ENCODE measurements at places on chromosomes 7 and 10.

DNA sequence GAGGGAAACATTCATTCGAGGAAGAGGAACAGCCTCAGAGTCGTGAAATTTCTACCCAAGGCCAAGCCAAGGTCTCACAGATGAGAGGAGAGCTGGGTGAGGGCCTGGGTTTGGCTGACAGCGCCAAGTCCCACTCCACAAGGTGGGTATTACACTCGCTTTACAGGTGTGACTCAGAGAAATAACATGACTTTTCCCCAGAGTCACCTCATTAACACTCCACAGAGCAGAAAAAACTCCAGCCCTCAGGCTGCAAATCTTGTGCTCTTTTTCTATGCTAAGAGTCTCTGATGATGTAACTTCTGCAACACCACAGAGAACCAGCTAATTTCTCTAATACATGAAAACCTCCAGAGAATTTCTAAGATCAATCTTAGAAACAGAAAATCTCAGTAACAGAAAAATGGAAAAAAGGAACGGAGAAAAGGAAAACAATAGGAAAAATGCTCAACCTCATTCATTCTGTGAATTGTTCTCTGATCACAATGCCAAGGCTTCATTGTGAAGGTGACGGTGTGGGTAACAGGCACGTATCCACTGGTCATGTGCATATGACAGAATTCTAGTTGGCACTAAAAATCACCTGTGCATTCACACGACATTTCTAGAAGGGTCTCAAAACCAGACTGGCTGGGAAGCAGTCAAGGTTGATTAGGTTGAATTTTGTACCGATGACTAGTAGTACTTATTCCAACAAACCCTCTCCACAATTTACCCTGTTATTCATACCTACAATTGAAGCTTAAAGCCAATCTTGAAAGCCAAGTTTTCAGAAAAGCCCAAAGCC lies 20.3 kb downstream of the YWHAG start:
- DNase-seq = no peak

DNA sequence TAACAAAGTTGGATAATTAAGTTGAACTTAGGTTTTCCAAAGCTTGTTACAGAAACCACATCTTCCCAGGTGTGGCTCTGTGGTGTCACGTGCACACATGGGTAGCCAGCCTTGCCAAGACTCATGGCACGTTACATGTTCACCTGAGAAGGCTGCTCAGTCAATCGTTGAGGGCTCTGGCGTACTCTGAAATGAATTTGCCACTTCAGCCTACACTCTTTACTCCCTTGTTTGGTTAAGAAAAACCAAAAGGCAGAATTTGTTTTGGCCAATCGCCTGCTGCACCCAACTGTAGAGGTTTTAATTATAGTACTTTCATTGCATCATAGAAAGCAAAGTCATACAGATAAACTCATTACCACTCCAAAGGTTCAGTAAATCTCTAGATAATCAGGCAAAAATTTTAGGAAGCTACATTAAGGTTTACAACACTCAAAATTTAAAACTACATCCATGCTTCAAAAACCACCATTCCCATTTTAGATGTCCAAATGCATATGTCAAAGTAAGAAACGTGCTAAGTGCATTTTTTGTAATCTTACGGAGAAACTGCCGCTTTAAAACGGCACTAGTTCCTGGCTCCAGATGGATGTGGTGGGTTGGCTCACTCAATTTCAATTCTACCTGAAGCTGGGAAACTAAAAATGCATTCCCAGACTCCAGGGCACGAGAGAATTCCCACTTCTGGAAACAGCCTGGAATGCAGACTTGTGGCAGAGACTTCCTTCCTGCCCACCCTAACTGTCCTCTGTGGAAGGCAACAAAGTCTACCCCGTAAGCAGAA lies 88.4 kb downstream of the DIP2C start:
- no peak for DNase-seq

DNA sequence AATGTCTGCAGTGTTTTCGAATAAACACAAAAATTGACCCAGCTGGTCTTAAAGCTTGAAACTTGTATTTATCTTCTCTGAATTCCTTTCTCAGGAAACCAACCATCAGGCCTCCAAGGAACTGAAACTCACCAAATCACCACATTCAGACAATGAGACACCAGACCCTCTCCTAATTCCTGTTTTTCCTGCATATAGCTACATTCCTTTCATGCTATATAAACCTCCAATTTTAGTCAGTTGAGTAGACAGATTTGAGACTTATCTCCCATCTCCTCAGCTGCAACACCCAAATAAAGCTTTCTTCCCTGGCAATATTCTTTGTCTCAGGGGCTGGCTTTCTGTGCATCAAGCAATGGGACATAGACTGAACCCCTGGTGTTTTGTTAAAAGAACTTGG lies 317.0 kb downstream of the CACNA2D1 start:
- no peak for DNase-seq

GRCh38 chr10:79139124-79139835 lies 70.5 kb downstream of the ZMIZ1 start:
- DNase-seq = no peak

DNA sequence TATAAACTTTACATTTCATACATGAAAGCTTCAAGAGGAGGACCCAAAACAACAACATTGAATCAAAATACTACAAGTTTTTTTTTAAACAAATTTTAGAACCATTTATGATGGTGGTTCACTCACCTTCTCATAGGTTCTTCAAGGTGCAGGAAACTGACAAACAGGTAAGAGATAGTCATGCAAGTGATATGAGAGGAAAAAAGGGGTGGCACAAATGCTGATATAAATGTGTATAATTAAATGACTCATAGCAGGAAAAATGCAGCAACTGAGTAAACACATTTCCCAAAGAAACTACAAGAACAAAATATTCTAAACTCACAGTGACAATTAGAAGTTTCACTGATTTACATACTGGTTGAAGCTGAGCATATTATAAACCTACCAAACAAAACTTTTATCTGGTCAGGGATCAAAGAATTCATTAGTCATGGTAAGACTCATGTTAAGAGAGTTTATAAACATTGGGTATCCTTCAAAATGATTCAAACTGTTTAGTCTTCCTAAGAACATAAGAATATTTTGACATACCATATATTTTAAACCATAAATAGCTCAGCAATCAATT lies 14.1 kb downstream of the ZWINT start:
- DNase-seq = no peak

DNA sequence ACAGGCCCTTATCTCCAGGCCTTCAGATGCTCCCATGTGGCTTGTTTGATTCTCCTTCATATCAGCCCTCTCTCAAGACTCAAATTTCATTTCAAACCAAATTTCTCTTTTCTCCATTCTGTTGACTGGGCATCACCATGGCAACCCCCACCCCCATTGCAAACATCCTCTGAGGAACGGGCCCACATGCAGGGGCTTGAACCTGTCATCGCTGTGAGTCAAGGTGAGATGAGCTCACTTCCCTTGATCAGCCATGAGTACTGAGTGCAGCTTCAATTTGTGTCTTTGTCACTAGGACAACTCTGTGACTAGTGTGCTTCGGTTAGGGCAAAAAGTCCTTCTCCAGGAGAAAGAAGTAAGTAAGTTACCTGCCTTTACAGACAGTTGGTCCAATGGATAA lies 41.9 kb downstream of the CALML3 start:
- DNase-seq = no peak

DNA sequence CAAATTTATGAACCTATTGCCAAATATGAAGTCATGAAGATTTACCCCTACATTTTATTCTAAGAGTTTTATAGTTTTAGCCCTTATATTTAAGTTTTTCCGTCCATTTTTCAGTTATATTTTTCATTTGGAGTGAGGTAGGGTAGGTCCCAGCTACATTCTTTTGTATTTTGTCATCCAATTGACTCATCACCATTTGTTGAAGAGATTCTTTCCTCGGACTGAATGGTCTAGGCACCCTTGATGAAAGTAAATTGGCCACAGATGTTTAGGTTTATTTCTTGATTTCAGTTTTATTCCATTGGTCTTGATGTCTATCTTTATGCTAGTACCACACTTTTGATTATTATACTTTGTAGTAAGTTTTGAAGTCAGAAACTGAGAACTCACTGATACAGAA lies 22.7 kb downstream of the CYP2C19 start:
- no peak for DNase-seq

DNA sequence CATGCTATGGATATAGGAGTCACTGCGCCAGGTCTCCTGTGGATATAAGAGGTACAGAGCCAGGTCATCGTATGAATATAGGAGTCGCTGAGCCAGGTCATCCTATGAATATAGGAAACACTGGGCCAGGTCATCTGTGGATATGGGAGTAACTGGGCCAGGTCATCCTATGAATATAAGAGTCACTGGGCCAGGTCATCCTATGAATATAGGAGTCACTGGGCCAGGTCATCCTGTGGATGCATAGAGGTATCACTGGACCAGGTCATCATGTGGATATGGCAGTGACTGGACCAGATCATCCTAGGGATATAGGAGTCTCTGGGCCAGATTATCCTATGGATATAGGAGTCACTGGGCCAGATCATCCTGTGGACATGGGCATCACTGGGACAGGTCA lies 181.7 kb downstream of the DNAH11 start:
- DNase-seq = no peak

GRCh38 chr7:111050875-111051416 lies 40.0 kb upstream of the LRRN3 start:
- no peak for DNase-seq

Measured in activated naive CD4-positive, alpha-beta T cell (primary cell).